Activated naive CD8-positive, alpha-beta T cell treated with anti-CD3 and anti-CD28 coated beads for 36 hours (primary cell): ENCODE measurements at places on chromosomes 7 and 10. TPM values are rescaled to one million over a fixed set of nuclear protein-coding genes. Genes with fewer than 3 reads are reported as not detected.

Gene BLNK
- total RNA-seq = 1.3 TPM

Gene TEX47
- not detected for total RNA-seq

Gene CTNNA3
- not detected for total RNA-seq

Gene EIF5AL1
- 3.1 TPM for total RNA-seq

Gene NEURL1
- 3.2 TPM for total RNA-seq

Gene GIMAP1
- 6.1 TPM for total RNA-seq

Gene POLR2J3
- total RNA-seq = 23.3 TPM

Gene OPTN
- 30.8 TPM for total RNA-seq

Gene GRM3
- total RNA-seq = not detected

Gene PTPRN2
- 0.74 TPM for total RNA-seq

Gene C10orf95
- 0.49 TPM for total RNA-seq

Gene OAT
- 43.1 TPM for total RNA-seq

Gene NUTM2B
- total RNA-seq = 0.94 TPM

Gene TSPAN33
- 18.7 TPM for total RNA-seq

Gene MSRB2
- 7.9 TPM for total RNA-seq

Gene PSMG3
- 55.1 TPM for total RNA-seq

Gene CFAP46
- 1.5 TPM for total RNA-seq

Gene ACTL6B
- not detected for total RNA-seq
